ENCODE measurements at places on chromosomes 12 and 14. TPM values are rescaled to one million over a fixed set of nuclear protein-coding genes. Genes with fewer than 3 reads are reported as not detected.

EFS gene
- not detected for total RNA-seq

ASCL1 gene
- not detected for total RNA-seq

DNA sequence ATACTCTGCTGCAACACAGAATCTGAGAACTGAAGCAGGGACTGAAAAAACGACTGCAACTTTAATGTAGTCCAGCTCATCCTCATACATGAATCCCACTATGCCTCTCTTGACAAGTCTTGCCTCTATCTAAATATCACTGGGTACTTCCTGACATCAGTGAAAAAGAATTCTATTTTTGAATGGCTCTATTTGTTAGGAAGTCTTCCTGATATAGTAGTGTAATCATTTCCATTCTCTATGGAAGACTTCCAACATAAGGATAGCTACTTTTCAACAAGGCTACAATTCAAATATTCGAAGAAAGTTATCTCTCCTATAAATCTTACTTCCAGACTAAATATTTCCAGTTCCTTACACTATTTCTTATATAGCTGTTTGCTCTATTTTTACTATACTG lies 167.5 kb downstream of the MDGA2 start:
- no peak overlapping the region for H3K27ac ChIP-seq
- no peak overlapping the region for H3K4me3 ChIP-seq
- no peaks in the 10 kb centered on the region for H3K36me3 ChIP-seq

- no peaks in the 10 kb centered on the region for H3K4me1 ChIP-seq
- DNase-seq = no peak
- no peaks in the 10 kb centered on the region for H3K27me3 ChIP-seq
- no peak overlapping the region for H3K27ac ChIP-seq
Measured at GRCh38 chr12:19967001-19967400, 401.3 kb upstream of the PDE3A start.

DNA sequence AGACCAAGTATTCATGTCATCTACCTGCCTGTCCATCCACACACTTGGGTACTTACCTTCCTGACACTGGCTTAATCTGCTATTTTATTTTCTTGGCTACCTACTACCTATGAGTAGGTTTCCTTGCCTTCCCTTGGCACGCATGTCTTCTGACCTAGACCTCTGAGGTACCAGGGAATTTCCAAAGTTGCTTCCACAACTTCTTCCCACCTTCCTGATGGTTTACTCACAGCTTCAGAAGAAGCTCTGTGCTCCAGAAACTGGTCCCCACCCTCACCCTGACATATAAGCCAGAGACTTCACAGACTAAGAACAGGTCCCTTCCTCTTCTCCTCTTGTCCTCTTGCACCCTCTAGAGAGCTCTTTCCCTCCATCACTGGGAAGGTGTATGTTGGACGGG lies 35.7 kb upstream of the DDX11 start:
- no peak overlapping the region for H3K27ac ChIP-seq
- H3K36me3 ChIP-seq = no peaks in the 10 kb centered on the region
- no peak overlapping the region for H3K4me3 ChIP-seq
- peaks cover 3% of the 10 kb centered on the region for H3K4me1 ChIP-seq
- DNase-seq = no peak
- peaks cover 45% of the 10 kb centered on the region for H3K27me3 ChIP-seq

GRCh38 chr12:120367924-120368788 lies 808 bp downstream of the MSI1 start:
- H3K36me3 ChIP-seq = peaks cover 5% of the 10 kb centered on the region
- peak overlapping the region; percentile 73 for H3K4me3 ChIP-seq
- H3K4me1 ChIP-seq = peaks cover 21% of the 10 kb centered on the region

- peak overlapping the region; percentile 90 for H3K4me3 ChIP-seq
- H3K36me3 ChIP-seq = peaks cover 12% of the 10 kb centered on the region
Measured at GRCh38 chr12:6699259-6699988, 1.2 kb downstream of the PIANP start.

GRCh38 chr14:60151715-60152114 lies 13.5 kb downstream of the DHRS7 start:
- H3K4me1 ChIP-seq = peaks cover 31% of the 10 kb centered on the region
- peak; percentile 33 for DNase-seq
- no peaks in the 10 kb centered on the region for H3K27me3 ChIP-seq
- peak overlapping the region; percentile 33 for H3K4me3 ChIP-seq
- peaks cover 5% of the 10 kb centered on the region for H3K36me3 ChIP-seq

GRCh38 chr12:104164634-104165033 lies 26.6 kb upstream of the NFYB start:
- H3K27me3 ChIP-seq = peaks cover 12% of the 10 kb centered on the region
- DNase-seq = no peak
- no peak overlapping the region for H3K4me3 ChIP-seq
- H3K36me3 ChIP-seq = peaks cover 6% of the 10 kb centered on the region
- peaks cover 3% of the 10 kb centered on the region for H3K4me1 ChIP-seq

DNA sequence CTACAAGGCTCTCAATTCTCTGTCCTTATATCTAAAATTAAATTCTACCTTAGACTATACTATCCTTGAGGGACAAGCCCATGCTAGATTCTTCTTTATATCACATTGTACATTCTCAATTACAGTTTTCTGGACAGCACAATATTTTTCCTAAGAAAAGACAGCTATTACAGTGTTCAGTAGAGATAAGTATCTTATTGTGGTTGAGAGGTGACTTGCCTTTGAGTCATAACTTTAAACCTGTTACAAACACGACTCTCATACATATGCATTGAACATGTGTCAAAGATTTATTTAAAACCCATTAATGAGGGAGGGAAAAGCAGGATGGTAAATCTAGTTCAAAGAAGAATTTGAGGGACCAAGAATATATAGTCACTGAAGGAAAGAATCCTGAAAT lies 61.1 kb downstream of the TPH2 start:
- H3K27me3 ChIP-seq = peaks cover 52% of the 10 kb centered on the region
- no peaks in the 10 kb centered on the region for H3K36me3 ChIP-seq
- DNase-seq = no peak
- no peak overlapping the region for H3K4me3 ChIP-seq
- H3K27ac ChIP-seq = no peak overlapping the region
- H3K4me1 ChIP-seq = no peaks in the 10 kb centered on the region
